HFF-Myc (cell line): ENCODE measurements at places on chromosomes 2 and 18.

- DNase-seq: no peak
These were observed 145.6 kb downstream of the TDRD15 start for GRCh38 chr2:21269382-21269781.

- no peak for DNase-seq
These were observed 1009.4 kb upstream of the CELF4 start for GRCh38 chr18:38575023-38575422.

GRCh38 chr18:36828157-36828629 is 609 bp downstream of the TPGS2 start:
- no peak for DNase-seq

- no peak for DNase-seq
These were observed 174.7 kb downstream of the DNER start for GRCh38 chr2:229539628-229540027.

- peak; percentile 2 for DNase-seq
These were observed 100.1 kb downstream of the WDPCP start for GRCh38 chr2:63488118-63488713.

- DNase-seq: peak; percentile 17
These were observed 40.4 kb downstream of the TMEM18 start for GRCh38 chr2:636641-637405.

DNA sequence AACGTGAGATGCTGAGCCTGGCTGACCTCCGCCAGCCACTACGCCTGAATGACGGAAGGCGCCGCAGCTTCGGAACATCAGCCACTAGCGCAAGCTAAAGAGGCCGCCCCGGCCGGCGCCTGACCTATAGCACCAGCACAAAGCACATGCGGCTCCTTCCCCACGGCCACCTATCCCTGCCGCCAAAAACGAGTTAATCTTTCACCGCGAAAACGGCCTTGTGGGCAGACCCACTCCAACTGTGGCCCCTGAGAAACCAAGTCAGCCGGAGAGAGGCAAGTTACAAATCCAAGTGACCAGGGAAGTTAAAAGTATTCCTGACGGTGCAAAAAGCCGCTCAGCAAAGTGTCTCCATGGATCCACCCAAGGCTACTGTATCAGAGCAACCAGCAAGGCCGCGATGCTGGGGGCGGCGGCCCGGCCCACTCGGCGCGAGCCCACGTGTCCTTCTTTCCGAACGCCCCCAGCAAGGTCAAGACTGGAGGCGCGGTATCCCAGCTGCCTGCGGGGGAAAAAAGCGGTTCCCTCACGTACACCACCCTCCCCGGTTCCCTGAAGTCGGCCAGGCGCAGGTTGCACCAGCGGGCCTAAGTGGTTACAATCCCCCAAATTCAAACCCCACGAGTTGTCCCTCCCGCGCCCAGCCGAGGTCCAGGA is 575 bp downstream of the HSPD1 start:
- no peak for DNase-seq

- DNase-seq: no peak
These were observed 342.9 kb downstream of the LRATD1 start for GRCh38 chr2:14975381-14975780.

GRCh38 chr2:98478907-98479306 is 34.2 kb downstream of the INPP4A start:
- no peak for DNase-seq

- DNase-seq: no peak
These were observed 3.0 kb downstream of the MAB21L4 start for GRCh38 chr2:240892925-240893324.

DNA sequence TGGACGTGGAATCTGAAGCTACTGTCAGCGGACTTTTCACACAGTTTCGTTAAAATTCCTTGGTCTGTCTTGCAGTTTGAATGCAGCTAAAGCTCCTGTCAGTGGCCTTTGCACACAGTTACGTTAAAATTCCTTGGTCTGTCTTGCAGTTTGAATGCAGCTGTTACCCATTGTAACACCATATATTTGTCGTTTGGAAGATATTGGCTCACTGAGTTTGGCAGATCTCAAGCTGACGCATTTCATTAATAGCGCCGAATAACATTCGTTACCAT is 1.0 kb downstream of the LIMS1 start:
- no peak for DNase-seq

- DNase-seq: no peak
These were observed 9.7 kb downstream of the E2F6 start for GRCh38 chr2:11456251-11456650.

- no peak for DNase-seq
These were observed 30.6 kb upstream of the GPD2 start for GRCh38 chr2:156405586-156405985.
